Subcutaneous adipose tissue (tissue), 4 donors: ENCODE measurements at places on chromosomes 13 and 19. TPM values are rescaled to one million over a fixed set of nuclear protein-coding genes. Genes with fewer than 3 reads are reported as not detected.

Gene NKPD1
- total RNA-seq = not detected

Gene ACTMAP
- total RNA-seq = 3.9 TPM

Gene WDR87
- total RNA-seq = not detected

Gene SYNGR4
- total RNA-seq = not detected

Gene ARHGAP33
- total RNA-seq = 0.33 TPM

Gene ANGPTL4
- 227 TPM for total RNA-seq

Gene KLHL1
- not detected for total RNA-seq

Gene FGF9
- 0.82 TPM for total RNA-seq

Gene ZFP36
- 156 TPM for total RNA-seq
